Stimulated activated CD4-positive, alpha-beta T cell treated with anti-CD3 and anti-CD28 coated beads, Interleukin-1b, Interleukin-23, amount 100 ng/mL, for 1 hour (primary cell): ENCODE measurements at places on chromosomes 3 and 15.

DNA sequence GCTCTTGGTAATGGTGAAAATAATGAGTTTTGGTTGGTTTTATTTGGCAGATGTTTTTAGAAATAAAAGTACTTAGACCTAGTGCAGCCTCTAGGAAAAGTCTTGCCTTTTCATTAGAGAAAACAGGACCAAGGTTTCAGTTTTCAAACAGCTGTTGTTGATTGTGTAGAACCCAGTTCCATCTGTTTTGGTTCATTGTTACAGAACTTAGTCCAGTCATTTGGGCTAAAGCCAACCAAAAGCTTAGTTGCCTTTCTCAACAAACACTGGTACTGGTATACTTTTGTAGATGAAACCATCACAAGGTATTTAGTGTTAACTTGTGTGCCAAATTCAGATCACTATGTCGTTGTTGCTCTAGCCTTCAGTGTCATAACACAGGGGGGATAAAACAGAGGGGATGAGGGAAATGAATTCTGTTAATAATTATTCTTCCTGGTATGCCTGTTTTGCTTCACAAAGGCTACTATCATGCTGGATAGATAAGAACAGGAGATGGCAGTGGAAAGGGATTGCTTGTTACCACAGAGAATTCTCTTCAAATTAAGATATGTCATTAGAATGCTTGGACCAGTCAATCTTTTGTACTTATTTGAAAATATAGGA lies 12.6 kb upstream of the APH1B start:
- no peak for DNase-seq

DNA sequence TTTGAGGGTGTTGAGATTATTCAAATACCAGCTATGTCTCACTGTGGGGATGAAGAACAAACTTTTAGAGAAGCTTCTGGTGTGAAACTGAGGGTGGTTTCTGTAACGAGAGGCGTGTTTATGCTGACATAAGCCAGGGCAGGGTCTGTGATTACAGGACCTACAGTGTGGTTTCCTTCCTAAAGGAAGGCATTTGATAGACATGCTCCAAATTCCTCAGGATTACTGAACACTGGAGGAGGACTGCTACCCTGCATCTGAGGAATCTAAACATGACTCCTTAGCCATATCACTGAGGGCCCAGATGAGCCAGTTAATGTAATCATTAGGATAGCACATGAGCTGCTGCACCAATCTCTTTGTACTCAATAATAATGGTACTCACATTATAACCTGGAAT lies 328.4 kb upstream of the UMPS start:
- no peak for DNase-seq

DNA sequence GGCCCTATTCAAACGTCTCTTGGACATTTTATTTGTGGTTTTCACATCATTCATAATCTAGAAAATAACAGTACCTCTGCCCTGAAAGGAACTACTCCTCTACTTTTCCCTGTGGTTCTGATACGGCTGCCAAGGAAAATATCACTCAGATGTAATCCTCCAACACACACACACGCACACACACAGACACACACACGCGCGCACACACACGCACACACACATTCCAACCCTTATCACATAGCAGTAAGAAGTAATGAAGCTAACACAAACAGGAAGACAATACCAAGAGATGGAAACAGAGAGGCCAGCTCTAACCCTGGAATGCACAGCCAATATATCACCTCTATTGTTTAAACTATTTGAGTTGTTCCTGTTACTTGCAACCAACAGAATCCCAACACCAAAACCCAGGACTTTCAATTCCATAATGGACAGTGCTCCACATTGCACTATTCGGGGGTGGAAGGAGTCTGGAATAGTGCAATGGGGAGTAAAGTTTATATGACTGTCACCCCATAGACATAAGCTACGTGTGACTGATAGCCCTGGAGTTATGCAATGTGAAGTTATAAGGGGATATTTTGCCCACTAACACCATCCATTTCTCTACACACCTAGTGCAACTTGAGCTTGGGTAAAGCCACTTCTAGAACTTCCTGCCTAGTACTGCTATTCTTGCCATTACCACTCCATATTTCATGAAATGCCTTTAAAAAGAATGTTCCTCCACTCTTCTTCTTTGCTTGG lies 71.3 kb upstream of the FNDC3B start:
- no peak for DNase-seq

DNA sequence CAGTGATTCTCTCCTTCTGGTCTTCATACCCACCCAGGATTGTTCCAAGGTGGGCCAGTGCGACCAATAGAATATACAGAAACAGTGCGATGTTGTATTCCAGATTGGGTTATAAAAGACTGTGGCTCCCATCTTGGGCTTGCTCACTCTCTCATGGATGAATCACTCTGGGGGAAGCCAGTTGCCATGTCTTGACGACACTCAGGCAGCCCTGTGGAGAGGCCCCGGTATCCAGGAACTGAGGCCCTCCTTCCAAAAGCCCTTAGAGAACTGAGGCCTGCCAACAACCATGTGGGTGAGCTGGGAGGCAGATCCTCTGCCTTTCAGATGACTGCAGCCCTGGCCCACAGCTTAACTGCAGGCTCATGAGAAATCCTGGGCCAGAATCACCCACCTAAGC lies 57.2 kb downstream of the SH3GL3 start:
- DNase-seq, result no peak

DNA sequence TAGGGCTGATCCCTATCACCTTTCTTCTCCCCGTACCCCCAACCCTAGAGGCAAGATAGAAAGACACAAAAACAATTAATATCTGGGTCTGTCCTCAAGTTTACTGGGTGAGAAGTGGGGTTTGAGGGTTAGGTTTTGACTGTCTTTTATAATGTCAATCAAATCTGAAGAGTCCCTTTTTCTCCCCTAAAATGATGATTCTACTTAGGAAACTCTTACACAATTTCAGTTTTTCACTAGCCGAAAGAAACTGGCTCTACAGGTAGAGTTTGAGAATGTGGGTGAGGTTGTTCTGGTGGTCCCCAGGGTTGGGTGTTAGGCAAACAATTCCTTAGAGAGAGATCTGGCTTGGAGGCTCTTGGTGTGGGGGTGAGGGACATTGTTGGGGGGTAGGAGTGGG lies 189.9 kb downstream of the TCF12 start:
- no peak for DNase-seq

GRCh38 chr3:183253528-183254486 lies 754 bp downstream of the B3GNT5 start:
- DNase-seq, result no peak

DNA sequence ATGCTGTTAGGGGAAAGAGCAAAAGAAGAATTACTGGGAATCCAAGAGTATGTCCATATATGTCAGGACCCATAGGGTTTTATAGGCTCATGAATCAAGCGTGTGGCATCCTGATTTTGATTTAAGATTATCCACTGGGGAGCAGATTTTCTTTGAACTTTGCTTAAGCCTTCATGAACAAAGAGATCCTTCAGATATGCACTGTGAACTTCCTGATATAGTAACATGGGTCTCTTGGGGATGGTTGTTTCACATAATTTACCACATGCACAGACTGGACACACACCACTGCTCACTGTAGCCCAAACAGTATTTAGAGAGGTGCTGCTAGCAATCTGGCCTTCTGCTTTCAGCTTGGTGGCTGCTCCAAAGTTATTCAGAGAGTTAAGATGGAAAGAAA lies 200.9 kb upstream of the ZPLD1 start:
- no peak for DNase-seq

GRCh38 chr3:119326976-119327375 lies 32.8 kb downstream of the ARHGAP31 start:
- no peak for DNase-seq

DNA sequence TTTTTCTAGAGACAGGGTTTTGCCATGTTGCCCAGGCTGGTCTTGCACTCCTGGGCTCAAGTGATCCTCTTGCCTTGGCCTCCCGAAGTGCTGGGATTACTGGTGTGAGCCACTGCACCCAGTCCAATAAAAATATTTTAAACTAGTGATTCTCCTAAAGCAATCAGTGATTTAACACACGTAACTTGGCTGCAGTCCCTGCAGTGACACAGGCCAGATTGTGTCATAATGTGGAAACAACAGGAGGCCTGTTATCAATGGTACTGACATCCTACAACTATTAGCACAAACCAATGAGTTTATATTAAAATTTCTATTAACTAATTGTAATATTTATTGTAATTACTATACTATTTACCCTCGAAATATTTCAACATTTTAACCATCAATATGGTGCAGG lies 1.6 kb upstream of the SEC61A1 start:
- DNase-seq, result no peak
